Renal pelvis (tissue), 12 donors: ENCODE measurements at places on chromosomes 12 and 14.
A peak's percentile ranks its signal among the peaks of the same experiment; 100 is the strongest.

- no peak for DNase-seq
Measured at GRCh38 chr12:116320791-116321217, 43.3 kb upstream of the MED13L start.

- no peak for DNase-seq
Measured at GRCh38 chr12:108327621-108328344, 11.3 kb downstream of the CMKLR1 start.

GRCh38 chr12:6375269-6376078 is at the start of gene SCNN1A:
TSS of gene SCNN1A (minus strand) at chr12:6375563. CDS start at chr12:6374783, 780 bp downstream.
- DNase-seq: peak; percentile 62

- no peak for DNase-seq
Measured at GRCh38 chr12:111309584-111309983, 59.3 kb downstream of the PHETA1 start.

GRCh38 chr12:3748620-3749019 is 4.3 kb downstream of the CRACR2A start:
- no peak for DNase-seq

GRCh38 chr12:95721320-95721719 is 69.2 kb downstream of the NTN4 start:
- no peak for DNase-seq

GRCh38 chr14:58628406-58628805 is 9.4 kb upstream of the DACT1 start:
- DNase-seq: no peak

GRCh38 chr14:101217616-101218371 is 314.3 kb upstream of the RTL1 start:
- DNase-seq: no peak

- DNase-seq: no peak
Measured at GRCh38 chr14:103552011-103552845, 10.2 kb downstream of the BAG5 start.

DNA sequence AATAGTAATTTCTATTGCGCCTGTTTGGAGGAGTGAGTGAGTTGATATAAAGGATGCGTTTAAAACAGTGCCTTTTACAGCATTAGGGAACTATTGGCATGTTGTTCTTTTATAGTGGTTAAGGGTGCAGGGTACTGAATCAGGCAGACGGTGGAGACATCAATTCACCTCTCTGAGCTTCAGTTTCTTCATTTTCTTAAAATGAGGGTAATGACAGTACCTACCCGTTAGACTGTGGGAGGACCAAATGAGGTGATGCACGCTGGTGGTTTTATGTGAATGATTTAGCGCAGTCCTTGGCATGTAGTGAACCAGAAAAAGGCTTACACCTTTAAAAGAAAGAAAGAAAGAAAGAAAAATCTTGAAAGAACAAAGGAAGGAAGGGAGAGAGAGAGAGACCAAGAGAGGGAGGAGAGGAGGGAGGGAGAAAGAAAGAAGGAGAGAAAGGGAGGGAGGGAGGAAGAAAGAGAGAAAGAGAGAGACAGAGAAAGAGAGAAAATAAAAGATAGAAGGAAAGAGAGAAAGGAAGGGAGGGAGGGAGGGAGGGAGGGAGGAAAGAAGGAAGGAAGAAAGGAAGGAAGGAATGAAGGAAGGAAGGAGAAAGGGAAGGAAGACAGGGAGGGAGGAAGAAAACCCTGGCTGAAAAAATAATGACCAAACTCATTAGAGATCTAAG is 22.2 kb upstream of the CCND2 start:
- peak; percentile 20 for DNase-seq

GRCh38 chr12:1927051-1927680 is 8.7 kb upstream of the CACNA2D4 start:
- no peak for DNase-seq

DNA sequence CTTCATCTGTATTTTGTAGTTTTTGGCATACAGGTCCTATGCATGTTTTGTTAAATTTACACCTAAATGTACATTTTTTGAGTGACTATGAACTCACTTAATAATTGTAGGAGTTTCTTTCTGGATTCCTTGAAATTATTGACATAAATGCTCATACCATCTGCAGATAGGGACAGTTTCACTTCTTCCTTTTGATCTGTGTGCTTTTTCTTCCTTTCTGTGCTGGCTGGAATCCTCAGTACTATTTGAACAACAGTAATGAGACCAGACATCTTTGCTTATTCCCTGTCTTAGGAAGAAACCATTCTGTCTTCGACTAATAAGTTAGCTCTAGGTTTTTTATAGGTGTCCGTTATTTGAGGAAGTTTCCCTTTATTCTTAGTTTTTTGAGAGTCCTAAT is 110.3 kb downstream of the ADGRD1 start:
- no peak for DNase-seq

DNA sequence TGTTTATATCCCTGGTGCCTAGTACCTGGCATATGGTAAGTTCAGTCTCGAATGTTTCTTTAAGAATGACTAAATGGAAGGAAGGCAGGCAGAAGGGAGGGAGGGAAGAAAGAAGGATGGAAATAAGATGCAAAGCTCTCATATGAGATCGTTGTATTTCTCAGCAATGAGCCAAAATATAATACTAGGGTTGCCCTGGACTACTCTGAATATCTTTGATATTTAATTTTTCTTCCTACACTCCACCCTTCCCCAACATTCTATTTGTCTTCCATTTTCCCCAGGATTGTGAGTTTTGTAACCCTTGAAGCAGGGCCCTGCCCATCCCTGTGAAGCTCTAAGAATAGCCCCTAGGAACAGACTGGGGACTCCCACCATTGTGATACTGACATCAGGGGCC is 43.9 kb downstream of the GUCY2C start:
- no peak for DNase-seq

- no peak for DNase-seq
Measured at GRCh38 chr12:115623764-115624334, 653.6 kb downstream of the MED13L start.

- peak; percentile 42 for DNase-seq
Measured at GRCh38 chr12:47021298-47021697, 58.1 kb upstream of the PCED1B start.

- DNase-seq: peak; percentile 11
Measured at GRCh38 chr14:95875831-95876760, 536 bp upstream of the TUNAR start.

GRCh38 chr12:121004253-121004815 is 12.0 kb downstream of the C12orf43 start:
- no peak for DNase-seq
